ENCODE measurements at places on chromosomes 5 and 9.

DNA sequence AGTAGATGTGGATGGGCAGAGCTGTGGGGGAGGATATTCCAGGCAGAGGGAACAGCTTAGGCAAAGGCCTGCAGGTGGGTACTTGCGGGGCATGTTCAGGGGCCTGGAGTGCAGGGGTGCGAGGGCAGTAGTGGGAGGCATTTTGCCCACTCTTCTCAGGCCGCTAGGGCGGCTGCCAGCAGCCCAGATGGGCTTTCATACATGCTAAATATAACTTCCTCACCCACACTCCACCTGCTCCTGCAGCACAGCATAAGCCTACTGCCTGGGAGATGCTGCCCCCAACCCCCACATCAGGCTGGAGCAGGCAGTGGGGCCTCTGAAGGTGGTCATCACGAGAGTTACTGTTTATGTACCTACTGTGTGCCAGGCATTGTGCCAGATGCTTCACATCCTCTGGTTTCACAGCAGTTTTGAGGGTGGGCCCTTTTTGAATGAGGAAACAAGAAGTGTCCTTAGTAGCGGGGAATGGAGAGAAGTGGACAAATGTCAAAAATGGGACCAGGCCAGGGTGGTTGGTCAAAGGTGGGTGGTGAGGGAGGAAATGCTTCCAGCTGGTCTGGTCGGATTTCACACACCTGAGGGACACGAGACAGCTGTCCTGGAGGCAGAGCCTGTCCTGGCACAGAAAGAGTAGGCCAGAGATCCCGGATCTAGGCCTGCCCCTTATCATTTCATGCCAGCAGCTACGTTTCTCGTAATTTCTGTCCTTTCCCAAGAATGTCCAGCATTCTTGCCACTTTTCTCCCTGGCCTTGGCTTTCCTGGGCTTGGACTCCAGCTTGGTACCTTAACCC is 12.1 kb downstream of the RGS14 start:
- no peak for DNase-seq

DNA sequence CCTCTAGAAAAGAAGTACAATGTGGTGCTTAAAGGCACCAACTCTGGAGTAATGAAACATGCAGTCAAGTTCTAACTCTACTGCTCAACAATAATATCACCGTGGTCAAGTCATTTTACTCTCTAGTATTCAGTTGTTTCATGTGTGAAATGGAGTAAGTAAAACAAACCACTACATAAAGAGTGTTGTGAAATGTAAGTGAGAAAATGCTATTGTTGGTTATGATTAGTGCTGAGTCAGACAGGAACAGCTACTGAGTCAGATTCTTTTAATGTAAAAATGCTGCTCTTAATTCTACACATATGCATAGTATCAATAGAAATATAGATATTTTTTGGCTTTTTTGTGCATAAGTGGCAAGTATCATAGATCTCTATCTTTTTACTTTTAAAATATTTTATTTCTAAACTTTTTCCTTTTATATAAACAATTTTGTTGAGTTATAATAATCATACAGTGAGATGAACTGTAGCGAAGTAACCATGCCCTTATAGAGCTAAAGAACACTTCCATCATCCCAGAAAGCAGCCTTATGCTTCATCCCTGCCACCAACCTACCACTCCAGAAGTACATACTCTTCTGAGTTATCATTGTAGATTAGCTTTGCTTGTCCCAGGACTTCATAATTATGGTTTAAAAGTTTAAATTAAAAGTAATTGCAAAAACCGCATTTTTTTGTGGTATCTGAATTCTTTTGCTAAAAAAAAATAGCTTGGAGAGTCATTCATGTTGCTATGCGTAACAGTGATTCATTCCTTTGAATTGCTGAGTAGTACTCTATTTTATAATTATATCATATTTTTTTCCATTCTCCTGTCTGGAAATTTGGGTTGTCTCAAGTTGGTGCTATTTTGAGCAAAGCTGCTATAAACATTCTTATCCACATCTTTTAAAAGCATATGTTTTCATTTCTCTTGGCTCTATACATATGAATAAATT is 548.2 kb upstream of the CLINT1 start:
- no peak for DNase-seq

DNA sequence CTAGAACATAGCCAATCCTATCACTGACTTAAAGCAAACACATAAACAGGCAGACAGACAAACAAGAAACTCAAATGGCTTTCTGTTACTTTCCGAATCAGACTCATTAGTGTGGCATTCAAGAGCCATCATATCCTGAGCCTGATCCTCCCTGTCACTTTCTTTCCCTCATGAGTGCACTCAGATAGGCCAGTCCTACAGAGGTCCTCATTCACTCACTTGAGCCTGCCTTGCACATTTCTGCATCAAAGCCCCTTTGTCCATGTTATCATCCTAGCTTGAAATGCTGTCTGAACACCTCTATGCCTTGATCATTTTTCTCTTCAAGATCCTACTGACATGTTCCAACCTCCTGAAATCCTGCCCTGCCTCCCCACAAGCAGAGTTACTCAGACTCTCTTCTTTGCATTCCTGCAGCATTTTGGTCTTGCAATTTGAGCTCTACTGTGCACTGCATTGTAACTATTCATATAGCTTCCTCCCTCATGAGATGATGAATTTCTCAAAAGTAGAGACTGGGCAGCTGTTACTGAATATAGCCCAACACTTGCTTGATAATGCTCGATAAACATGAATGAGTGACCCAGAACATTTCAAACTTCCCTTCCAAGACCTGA is 126.9 kb downstream of the PALM2AKAP2 start:
- no peak for DNase-seq

GRCh38 chr9:74496406-74496805 is 729 bp upstream of the RORB start:
- DNase-seq: no peak

- no peak for DNase-seq
Measured at GRCh38 chr9:36922548-36922947, 111.5 kb downstream of the PAX5 start.

DNA sequence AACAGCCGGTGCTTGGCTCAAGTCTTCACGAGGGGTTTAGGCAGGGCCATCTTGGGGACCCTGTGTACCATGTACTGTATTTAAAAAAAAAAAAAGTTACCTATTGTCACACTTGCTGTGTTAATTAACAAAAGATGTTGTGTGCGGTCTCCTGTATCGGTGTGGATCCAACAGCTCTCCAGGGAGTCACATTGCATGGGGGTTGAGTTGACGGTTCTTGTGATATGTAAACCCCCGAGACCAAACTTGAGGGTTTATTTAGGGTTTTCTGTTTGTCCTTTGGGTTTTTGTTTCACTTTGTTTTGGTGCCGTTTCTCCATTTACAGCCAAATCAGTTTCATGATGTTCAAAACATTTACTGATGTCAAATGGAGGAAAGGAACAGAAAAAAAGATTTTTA is 22.2 kb downstream of the AMBP start:
- DNase-seq: no peak

- no peak for DNase-seq
Measured at GRCh38 chr5:31173614-31174013, 19.9 kb upstream of the CDH6 start.

Data from activated T-cell treated with anti-CD3 and anti-CD28 coated beads for 48 hours (primary cell).